ENCODE measurements at places on chromosomes 7 and 10.

DNA sequence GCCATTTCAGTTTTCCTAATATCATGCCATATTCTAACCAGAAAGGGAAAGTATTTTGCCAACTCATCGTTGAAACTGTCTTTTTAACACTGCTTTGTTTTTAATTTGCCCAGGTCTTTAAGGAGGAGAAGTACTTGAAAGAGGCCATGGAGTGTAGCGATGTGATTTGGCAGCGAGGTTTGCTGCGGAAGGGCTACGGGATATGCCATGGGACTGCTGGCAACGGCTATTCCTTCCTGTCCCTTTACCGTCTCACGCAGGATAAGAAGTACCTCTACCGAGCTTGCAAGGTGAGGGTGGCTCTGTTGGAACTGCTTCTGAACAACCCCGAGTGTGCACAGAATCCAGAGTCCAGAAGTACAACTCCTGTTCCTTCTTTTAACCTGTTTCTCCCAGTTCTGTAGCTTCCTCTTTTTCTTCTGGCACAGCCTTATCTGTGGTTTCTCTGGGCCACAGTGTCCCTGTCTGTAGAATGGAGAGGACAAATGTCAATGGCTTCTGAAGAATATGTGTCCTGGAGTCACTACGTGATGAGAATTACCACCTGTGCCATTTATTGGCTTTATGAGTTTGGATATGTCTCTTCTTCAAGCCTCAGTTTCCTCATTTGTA, 60.1 kb downstream of the LANCL2 start:
- DNase-seq, result no peak

DNA sequence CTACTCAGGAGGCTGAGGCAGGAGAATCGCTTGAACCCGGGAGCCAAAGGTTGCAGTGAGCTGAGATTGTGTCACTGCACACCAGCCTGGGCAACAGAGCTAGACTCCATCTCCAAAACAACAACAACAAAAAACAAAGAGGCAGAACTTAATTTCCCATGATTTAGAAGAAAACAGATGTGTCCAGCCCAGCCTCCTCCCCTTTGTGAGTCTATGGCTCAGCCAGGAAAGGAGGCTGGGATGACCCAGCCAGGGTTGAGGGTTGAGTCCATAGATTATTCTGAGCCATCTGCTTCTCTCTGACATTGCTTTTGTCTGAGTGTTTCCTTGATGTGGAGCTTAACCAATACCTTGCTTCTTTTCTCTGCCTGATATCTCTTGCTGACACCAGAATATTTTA, 994.1 kb downstream of the TYW1 start:
- DNase-seq, result no peak

DNA sequence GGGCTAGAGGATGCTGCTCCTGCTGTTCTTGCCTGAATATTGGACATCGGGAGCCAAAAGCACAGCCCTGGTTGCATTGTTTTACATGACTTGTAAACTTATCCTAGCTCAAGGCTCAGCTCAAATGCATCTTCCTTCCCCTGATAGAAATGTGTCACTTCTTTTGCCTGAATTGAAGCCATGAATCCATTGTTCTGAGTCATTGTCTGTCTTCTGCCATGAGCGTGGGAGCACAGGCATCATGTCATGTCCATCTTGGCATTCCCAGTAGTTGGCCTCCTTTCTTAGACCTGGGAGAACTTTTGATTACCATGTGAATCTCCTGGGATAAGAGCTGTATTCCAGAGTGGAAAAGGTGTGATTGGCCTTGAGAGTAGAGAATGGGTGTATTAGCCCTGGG, 54.1 kb upstream of the OPN4 start:
- no peak for DNase-seq

- no peak for DNase-seq
These were observed 17.4 kb downstream of the AUTS2 start for GRCh38 chr7:69615685-69616084.

GRCh38 chr10:92574548-92575261, 812 bp upstream of the IDE start:
- DNase-seq, result no peak

DNA sequence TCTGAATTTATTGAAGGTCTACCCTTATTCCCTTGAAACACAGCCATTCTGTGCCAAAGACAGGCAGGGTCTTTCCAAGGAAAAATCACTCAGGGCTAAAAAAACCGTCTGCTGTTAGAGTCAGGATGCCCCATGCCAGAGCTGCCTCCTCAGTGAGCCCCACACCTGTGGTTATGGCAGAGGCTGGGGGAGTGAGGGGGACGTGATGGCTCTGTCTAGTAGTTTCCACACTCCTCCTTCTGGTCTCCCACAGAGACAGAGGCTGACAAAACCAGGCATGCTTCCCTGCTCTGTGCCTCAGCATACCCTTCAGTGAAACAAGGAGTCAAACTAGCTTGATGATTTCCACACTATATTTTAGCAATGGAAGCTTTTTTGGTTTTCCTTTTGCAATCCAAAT, 112.0 kb upstream of the AGK start:
- DNase-seq, result no peak

- DNase-seq, result no peak
These were observed 267.9 kb upstream of the SP8 start for GRCh38 chr7:21054427-21055112.
